ENCODE measurements at places on chromosomes 1 and 21. TPM values are rescaled to one million over a fixed set of nuclear protein-coding genes. Genes with fewer than 3 reads are reported as not detected.

- no peak overlapping the region for H3K27ac ChIP-seq
- no peaks in the 10 kb centered on the region for H3K27me3 ChIP-seq
- H3K36me3 ChIP-seq = no peaks in the 10 kb centered on the region
- peaks cover 12% of the 10 kb centered on the region for H3K4me1 ChIP-seq
- DNase-seq = no peak
These were observed 27.3 kb downstream of the F11R start for GRCh38 chr1:160993544-160994193.

Gene HTR1D
- total RNA-seq = not detected

GRCh38 chr1:34286511-34286910 is 109.8 kb downstream of the C1orf94 start:
- DNase-seq = no peak
- no peaks in the 10 kb centered on the region for H3K4me1 ChIP-seq
- no peaks in the 10 kb centered on the region for H3K27me3 ChIP-seq
- H3K4me3 ChIP-seq = no peak overlapping the region

DNA sequence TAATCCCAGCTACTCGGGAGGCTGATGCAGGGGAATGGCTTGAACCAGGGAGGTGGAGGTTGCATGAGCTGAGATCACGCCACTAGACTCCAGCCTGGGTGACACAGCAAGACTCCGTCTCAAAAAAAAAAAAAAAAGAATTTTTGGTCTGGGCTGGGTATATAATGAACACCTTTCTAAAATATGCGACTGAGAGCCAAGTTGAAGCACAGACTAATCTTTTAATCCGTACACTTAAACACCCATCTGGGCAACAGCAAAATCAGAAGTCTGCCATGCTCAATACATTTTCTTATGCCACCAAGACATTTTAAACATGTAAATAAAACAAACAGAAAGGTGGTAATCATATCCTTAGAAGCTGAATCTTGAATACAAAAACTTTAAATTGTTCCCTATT is 31.6 kb upstream of the ABCB10 start:
- DNase-seq = no peak
- H3K36me3 ChIP-seq = peaks cover 33% of the 10 kb centered on the region
- H3K27me3 ChIP-seq = no peaks in the 10 kb centered on the region

DNA sequence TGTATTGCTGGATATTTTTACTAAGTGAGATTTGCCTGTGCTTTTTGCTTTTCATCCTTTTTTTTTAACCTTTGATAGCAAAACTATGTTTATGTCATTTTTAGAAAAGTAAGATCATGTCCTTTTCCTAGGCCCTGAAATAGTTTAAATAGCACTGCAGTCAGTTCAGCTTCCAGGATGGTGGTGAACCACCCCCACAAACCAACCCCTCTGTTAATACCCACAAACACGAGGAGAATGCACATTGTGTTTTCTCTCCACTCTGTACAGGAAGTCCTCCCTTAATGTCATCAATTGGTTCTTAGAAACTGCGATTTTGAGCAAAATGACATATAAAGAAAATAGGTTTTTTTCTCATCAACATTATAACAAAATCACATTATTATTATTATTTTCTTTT is 117.7 kb upstream of the DSCAM start:
- no peak overlapping the region for H3K27ac ChIP-seq
- H3K36me3 ChIP-seq = no peaks in the 10 kb centered on the region
- H3K27me3 ChIP-seq = peaks cover 4% of the 10 kb centered on the region

DNA sequence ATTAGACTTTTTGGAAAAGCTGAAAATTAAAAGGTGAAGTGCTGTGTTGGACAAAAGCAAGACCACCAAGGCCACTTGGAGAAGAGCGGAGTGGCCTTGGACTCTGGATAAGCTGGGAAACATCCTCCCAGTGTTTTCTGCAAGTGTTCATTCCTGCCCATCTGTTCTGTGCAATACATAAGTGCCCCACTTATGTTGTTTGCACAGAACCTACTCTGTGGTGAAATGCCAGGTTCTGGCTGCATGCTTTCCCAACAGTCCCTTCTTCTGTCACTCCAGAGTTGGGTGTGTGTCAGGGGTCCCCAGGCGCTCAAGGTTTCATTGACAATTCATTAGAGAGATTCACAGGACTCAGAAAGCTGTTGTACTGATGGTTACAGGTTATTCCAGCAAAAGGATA is 30.3 kb downstream of the NHLH2 start:
- no peak overlapping the region for H3K4me3 ChIP-seq
- H3K4me1 ChIP-seq = peaks cover 6% of the 10 kb centered on the region
- no peaks in the 10 kb centered on the region for H3K36me3 ChIP-seq
- H3K27ac ChIP-seq = no peak overlapping the region

- no peak overlapping the region for H3K27ac ChIP-seq
- no peak for DNase-seq
- no peaks in the 10 kb centered on the region for H3K36me3 ChIP-seq
- no peaks in the 10 kb centered on the region for H3K27me3 ChIP-seq
These were observed 199.4 kb upstream of the CACYBP start for GRCh38 chr1:174800216-174800851.

Gene NTMT2
- total RNA-seq = 3.2 TPM

- peak within 1 kb of the TSS; percentile 81 for H3K4me3 ChIP-seq
- peak; percentile 80 for DNase-seq
- H3K27ac ChIP-seq = peak within 1 kb of the TSS; percentile 97
- peaks cover 46% of the 10 kb centered on the region for H3K4me1 ChIP-seq
- no peaks in the 10 kb centered on the region for H3K27me3 ChIP-seq
- peaks cover 40% of the 10 kb centered on the region for H3K36me3 ChIP-seq
These were observed at the start of gene METTL25B for GRCh38 chr1:156727926-156728598. Gene METTL25B, plus strand, starts transcription at chr1:156728469. Its CDS starts 636 bp downstream, at chr1:156729105.

GRCh38 chr1:85230305-85230977 is 29.0 kb downstream of the C1orf52 start:
- no peak overlapping the region for H3K4me3 ChIP-seq
- H3K27ac ChIP-seq = no peak overlapping the region
- no peaks in the 10 kb centered on the region for H3K27me3 ChIP-seq
- DNase-seq = no peak
- H3K36me3 ChIP-seq = no peaks in the 10 kb centered on the region

DNA sequence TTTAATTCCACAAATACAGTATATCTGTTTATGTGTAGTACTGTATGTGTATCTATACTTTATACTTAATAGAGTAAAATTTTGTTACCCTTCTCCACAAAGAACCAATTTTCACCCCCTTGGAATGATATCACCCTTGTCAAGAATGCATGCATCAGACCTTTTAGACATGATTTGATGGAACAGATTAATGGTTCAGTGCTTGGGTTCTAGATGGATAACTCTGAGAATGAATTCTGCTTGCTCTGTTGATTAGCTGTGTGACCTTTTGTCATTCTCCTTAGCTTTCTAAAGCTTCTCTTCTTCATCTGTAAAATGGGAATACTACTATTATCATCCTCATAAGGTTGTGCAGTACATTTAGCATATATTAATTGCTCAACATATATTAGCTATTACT is 105.1 kb downstream of the NEK7 start:
- peak overlapping the region; percentile 35 for H3K27ac ChIP-seq
- H3K4me3 ChIP-seq = no peak overlapping the region
- H3K4me1 ChIP-seq = peaks cover 49% of the 10 kb centered on the region

DNA sequence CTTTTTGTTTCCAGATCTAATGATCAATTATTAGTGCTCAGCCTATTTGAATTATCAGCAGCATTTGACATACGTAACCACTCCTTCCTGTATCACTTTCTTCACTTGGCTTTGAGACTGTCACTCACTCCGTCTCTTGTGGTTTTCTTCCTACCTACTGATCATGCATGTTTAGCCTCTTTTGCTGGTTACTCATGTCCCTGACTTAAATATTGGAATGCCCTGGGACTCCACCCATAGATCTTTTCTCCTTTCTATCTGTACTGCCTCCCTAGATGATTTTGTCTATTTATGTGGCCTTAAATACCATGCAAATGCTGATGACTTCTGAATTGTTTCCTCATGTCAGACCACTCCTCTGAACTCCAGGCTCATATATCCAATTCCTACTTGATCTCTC is 57.7 kb upstream of the PDE4B start:
- no peaks in the 10 kb centered on the region for H3K27me3 ChIP-seq
- no peak for DNase-seq
- H3K4me3 ChIP-seq = no peak overlapping the region
- no peak overlapping the region for H3K27ac ChIP-seq
- H3K4me1 ChIP-seq = no peaks in the 10 kb centered on the region

GRCh38 chr21:15309721-15310120 is 244.9 kb upstream of the NRIP1 start:
- H3K4me3 ChIP-seq = no peak overlapping the region
- peak overlapping the region; percentile 12 for H3K27ac ChIP-seq
- no peaks in the 10 kb centered on the region for H3K4me1 ChIP-seq

GRCh38 chr1:245917403-245917802 is 589.7 kb downstream of the SMYD3 start:
- no peak overlapping the region for H3K4me3 ChIP-seq
- H3K4me1 ChIP-seq = no peaks in the 10 kb centered on the region
- no peaks in the 10 kb centered on the region for H3K27me3 ChIP-seq
- no peaks in the 10 kb centered on the region for H3K36me3 ChIP-seq
- H3K27ac ChIP-seq = no peak overlapping the region

DNA sequence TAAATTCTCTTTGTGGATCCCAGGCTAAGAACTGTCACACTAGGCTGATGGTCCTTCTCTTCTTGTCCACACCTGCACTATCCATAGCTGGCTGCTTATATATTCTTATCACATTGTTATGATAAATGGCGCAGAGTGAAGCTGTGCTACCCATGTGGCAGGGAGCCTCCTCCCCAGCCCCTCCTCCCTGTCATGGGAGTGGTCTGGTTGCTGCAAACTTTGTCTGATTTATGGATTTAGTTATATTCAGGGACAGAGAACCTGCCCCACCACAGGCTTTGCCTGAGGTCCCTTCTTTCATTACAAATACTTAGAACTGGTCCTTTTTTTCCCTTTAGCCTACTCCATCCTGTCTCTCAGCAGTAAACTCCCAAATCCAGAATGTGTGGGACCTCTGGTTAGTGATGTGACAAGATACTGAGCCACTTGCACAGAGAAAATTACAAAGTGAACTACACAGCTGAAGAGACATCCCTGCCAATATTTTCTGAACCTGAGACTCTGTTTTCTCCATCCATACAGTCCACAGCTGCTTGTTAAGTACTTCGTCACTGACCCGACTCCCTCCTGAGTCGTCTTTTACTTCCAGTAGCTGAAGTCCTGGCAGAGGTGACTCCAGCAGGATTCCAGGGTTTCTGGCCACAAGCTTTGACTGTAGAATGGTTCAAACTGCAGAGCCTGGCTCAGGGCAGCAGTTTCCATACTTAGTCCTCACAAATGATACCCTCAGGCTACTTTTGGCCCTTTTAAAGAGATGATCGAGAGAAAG is 37.6 kb downstream of the PTGFRN start:
- H3K4me3 ChIP-seq = no peak overlapping the region
- H3K36me3 ChIP-seq = peaks cover 4% of the 10 kb centered on the region
- no peak for DNase-seq
- peaks cover 16% of the 10 kb centered on the region for H3K4me1 ChIP-seq
- no peaks in the 10 kb centered on the region for H3K27me3 ChIP-seq

GRCh38 chr1:192831706-192832355 is 23.0 kb downstream of the RGS2 start:
- no peak for DNase-seq
- no peak overlapping the region for H3K4me3 ChIP-seq
- H3K27ac ChIP-seq = no peak overlapping the region
- H3K4me1 ChIP-seq = peaks cover 17% of the 10 kb centered on the region

GRCh38 chr1:228454238-228454637 is 32.9 kb upstream of the RNF187 start:
- no peaks in the 10 kb centered on the region for H3K36me3 ChIP-seq
- DNase-seq = no peak
- peaks cover 32% of the 10 kb centered on the region for H3K4me1 ChIP-seq

Gene RCAN1
- 32.8 TPM for total RNA-seq

- H3K36me3 ChIP-seq = no peaks in the 10 kb centered on the region
- H3K27ac ChIP-seq = no peak overlapping the region
- DNase-seq = no peak
These were observed 18.0 kb downstream of the CD247 start for GRCh38 chr1:167500283-167500860.

DNA sequence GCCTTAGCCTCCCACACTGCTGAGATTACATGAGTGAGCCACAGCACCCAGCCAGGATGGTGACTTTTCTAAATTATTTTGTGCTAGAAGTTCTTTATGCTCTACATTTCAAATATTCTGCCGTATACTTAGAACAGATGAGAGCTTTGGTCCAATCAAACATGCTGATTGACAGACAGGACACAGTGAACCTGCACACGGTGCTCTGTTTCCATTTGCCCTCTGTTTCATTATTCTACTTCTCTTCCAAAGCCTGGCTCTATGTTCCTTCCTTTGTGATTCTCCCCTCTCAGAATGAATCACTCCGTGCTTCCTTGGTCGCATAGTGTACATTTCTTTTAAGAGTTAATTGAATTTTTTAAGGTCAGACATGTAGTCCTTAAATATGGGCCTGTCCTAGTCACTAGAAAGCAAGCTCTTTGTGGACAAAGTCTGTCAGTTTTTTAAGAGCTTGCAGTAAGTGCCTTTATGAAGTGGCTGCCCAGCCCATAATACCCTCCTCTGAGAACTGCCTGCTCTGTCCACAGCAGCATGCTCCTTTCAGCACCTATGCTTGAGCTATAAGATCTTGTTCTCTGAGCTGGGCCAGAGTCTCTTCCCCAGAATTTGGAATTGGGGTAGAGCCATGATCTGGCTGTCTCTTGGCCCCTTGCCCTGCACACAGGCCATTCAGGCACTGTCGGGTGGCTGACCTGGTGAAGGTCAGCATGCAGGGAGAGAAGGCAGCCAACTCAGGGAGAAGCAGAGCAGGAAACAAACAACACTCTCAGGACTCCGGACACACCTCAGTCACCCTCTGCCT is 66.8 kb upstream of the SLC44A3 start:
- H3K27ac ChIP-seq = peak overlapping the region; percentile 76
- H3K4me1 ChIP-seq = peaks cover 13% of the 10 kb centered on the region
- DNase-seq = peak; percentile 62
- H3K27me3 ChIP-seq = no peaks in the 10 kb centered on the region

Gene PCSK9
- not detected for total RNA-seq

- no peak overlapping the region for H3K4me3 ChIP-seq
- peaks cover 88% of the 10 kb centered on the region for H3K36me3 ChIP-seq
- H3K4me1 ChIP-seq = peaks cover 5% of the 10 kb centered on the region
- peak overlapping the region; percentile 68 for H3K27ac ChIP-seq
- no peaks in the 10 kb centered on the region for H3K27me3 ChIP-seq
These were observed 14.6 kb downstream of the TNNT2 start for GRCh38 chr1:201362906-201363305.

- H3K4me1 ChIP-seq = no peaks in the 10 kb centered on the region
- no peak overlapping the region for H3K4me3 ChIP-seq
- H3K27me3 ChIP-seq = no peaks in the 10 kb centered on the region
These were observed 1030.5 kb downstream of the KCNT2 start for GRCh38 chr1:195577748-195578147.
